Activated CD8-positive, alpha-beta T cell treated with anti-CD3 and anti-CD28 coated beads, Interleukin-2, amount 10 ng/mL, durations not matched to agents 7 days and 5 days (primary cell): ENCODE measurements at places on chromosomes 16 and 17. TPM values are rescaled to one million over a fixed set of nuclear protein-coding genes. Genes with fewer than 3 reads are reported as not detected.

- no peak overlapping the region for H3K27ac ChIP-seq
- H3K4me1 ChIP-seq: peaks cover 20% of the 10 kb centered on the region
- peaks cover 7% of the 10 kb centered on the region for H3K36me3 ChIP-seq
Observed at GRCh38 chr16:54283725-54284318, 2.8 kb downstream of the IRX3 start.

DNA sequence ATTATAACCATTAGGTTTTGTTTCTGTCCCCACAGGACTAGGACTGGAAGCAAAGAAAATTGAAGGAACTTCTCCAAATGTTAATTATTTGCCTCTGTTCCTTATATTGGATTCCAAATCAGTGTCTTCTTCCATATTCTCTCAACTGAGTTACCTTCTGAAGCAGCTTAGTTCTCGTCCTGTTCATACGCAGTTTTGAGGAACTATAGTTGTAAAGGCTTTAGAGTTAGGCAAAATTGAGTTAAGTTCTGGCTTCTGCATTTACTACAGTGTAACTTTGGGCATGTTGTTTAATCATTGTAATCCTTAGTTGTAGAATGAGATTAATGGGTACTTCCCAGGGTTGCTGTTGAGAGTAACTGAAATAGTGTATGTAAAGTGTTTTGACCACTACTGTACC lies 11.2 kb downstream of the CBFB start:
- no peak for DNase-seq
- H3K27ac ChIP-seq: no peak overlapping the region
- peaks cover 41% of the 10 kb centered on the region for H3K4me1 ChIP-seq
- no peaks in the 10 kb centered on the region for H3K27me3 ChIP-seq

DNA sequence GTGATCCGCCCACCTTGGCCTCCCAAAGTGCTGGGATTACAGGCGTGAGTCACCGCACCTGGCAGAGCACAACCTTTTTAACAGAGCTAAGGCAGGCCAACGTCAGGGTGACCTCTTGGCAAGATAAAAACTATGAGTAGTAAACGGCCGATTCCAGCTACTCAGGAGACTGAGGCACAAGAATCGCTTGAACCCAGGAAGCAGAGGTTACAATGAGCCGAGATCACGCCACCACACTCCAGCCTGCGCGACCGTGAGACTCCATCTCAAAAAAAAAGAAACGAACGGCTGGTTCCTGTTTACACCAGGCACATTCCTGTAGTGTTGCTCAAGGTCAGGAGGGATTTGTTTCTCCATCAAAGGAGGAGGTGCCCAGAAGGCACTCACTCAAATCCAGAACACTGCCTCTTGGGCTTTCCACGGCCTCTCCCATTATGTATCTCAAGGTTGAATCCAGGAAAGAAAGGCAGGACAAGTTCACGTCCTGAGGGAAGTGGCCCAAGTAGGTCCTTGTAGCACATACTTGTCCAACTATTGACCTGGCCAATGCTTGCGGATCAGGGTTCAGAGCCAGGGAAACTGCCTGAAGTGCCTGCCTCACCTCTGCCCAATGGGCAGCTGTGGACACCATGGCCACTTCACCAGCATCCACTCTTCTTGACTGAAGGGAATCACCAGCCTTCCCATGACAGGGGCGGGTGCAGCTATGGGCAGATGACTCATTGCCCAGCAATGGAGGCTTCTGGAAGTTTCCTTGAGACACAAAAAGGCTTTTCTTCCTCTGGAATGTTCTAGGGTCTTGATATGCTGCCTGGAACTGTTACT lies 13.5 kb downstream of the KNOP1 start:
- H3K27me3 ChIP-seq: no peaks in the 10 kb centered on the region
- no peaks in the 10 kb centered on the region for H3K4me1 ChIP-seq
- no peak overlapping the region for H3K27ac ChIP-seq
- no peak overlapping the region for H3K4me3 ChIP-seq
- peaks cover 56% of the 10 kb centered on the region for H3K36me3 ChIP-seq
- no peak for DNase-seq

- H3K27ac ChIP-seq: peak overlapping the region; percentile 71
- H3K27me3 ChIP-seq: no peaks in the 10 kb centered on the region
- DNase-seq: peak; percentile 74
Observed at GRCh38 chr16:89593841-89594240, 18.3 kb downstream of the CPNE7 start.

DNA sequence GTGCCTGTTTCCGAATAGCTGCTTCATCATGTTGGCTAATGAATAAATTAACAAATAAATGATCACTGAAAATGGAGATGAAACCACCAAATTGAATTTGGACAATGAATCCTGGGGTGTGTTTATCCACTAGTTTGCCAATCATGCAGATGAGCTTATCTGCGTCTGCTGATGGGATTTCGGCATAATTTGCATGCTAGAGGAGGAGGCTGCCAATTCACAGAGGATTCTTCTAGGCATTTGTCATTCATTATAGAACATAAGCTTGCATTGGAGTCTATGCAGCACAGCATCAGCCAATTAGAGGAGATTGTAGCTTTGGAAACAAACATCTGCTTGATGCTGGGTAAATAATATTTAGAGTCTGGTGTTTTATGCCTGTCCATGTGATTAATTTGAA lies 123.1 kb downstream of the NPIPB5 start:
- H3K36me3 ChIP-seq: no peaks in the 10 kb centered on the region
- peaks cover 6% of the 10 kb centered on the region for H3K27me3 ChIP-seq
- H3K27ac ChIP-seq: no peak overlapping the region
- no peaks in the 10 kb centered on the region for H3K4me1 ChIP-seq
- H3K4me3 ChIP-seq: no peak overlapping the region
- DNase-seq: no peak

DNA sequence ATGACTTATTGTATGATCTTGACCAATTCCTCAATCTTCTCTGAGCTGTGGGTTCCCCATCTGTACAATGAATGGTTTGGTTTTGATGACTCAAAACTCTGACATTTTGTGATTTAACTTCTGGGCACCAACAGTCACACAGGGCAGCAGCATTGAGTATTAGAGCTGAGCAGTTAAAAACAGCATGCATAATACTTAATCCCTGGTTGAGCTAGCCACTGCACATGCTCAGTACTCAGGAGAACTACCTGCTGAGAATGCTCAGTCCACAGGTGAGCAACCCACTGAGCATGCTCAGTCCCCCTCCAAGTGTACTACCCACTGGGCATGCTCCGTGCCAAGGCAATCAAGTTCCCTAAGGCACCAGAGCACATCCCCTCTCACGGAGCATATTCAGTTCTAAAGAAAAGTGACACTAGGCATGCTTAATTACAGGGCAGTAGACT lies 68.7 kb downstream of the AIPL1 start:
- no peak for DNase-seq
- no peak overlapping the region for H3K27ac ChIP-seq
- no peaks in the 10 kb centered on the region for H3K36me3 ChIP-seq
- H3K4me3 ChIP-seq: no peak overlapping the region

PRSS27 gene
- total RNA-seq: 1.0 TPM

SPEM2 gene
- not detected for total RNA-seq

DNA sequence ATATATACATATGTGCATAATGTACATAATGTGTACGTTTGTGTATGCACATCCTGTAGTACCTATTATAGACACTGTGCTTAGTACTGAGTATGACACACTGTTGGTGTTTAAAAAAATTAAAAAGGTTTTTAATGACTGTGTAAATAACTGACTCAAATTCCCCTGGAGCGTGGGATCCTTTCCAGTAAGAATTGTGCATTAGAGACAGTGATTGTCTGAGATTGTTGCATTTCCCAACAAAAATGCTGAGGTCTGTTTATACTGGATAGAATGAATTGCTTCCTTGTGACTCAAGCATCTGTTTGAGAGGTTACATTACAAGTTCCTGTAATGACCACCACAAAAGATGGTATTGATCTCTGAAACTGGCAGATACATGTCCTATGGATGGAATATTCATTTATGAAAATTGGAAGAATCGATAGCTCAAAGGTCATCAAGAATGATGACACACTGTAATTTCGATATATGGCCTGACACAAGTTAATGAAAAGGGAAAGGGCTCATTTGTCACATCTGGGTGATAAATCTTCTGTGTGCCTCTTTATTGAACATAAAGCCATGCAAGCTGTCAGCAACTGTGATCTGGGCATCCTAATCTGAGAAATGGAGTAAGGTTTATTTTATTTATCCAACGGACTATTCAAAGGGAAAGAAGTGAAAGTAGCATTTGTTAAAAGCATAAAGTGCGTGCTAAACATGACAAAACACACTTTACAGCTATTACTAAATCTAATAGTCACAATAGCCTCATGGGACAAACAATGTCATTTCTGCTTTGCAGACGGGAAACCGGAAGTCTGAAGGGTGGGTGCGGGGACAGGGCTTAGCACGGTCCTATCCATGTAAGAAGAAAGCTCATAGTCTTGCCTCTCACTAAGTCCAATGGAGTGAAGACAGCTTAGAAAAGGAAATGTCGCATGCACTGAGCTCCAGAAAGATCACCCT lies 228.8 kb downstream of the CDH11 start:
- H3K4me3 ChIP-seq: no peak overlapping the region
- H3K27ac ChIP-seq: no peak overlapping the region
- no peaks in the 10 kb centered on the region for H3K27me3 ChIP-seq
- no peak for DNase-seq
- H3K36me3 ChIP-seq: no peaks in the 10 kb centered on the region

- no peaks in the 10 kb centered on the region for H3K4me1 ChIP-seq
- H3K4me3 ChIP-seq: no peak overlapping the region
- peaks cover 3% of the 10 kb centered on the region for H3K36me3 ChIP-seq
- no peaks in the 10 kb centered on the region for H3K27me3 ChIP-seq
- no peak for DNase-seq
Observed at GRCh38 chr16:78249056-78249455, 149.6 kb downstream of the WWOX start.

KCNG4 gene
- not detected for total RNA-seq

DNA sequence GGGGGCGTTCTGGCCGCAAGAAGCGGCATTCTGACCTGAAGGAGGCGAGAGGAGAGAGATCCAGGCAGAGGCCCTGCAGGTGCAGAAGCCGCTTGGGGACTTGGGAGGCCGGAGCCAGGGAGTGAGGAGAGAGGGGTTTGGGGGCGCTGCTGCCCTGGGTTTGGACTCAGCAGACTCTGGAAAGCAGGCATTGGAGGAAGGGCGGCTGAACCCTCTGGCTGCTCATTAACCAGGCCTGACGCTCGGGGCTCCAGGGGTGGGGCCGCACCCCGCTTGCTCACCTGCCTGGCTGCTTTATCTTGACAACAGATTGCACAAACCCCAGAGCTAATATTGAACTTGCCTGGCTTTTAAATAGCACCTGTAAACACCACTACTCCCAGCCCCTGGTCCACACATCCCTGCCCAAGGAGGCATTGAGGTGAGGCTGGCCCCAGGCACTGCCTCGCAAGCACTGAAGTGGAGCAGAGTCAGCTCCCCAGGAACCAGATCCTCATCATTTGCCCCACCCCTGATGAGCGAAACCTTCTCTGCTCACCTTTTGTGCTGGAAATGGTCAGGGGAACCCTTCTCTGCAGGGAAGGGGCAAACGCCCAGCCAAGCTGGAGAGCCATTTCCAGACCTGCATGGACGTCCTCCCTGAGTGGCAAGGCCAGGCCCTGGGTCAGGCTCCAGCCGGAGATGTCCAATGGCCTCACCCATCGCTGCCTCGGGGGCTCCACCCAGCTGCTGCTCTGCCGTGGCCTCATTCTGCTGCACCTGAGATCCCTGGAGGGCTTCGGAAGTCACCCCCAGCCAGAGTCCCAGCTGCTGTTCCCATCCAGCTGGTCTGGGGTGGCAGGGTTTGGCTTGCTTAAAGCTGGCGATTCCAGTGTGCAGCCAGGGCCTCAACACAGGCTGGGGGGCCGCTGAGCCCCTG lies 190.2 kb upstream of the GSE1 start:
- no peak overlapping the region for H3K4me3 ChIP-seq
- peaks cover 3% of the 10 kb centered on the region for H3K27me3 ChIP-seq
- no peak overlapping the region for H3K27ac ChIP-seq
- DNase-seq: no peak
- no peaks in the 10 kb centered on the region for H3K36me3 ChIP-seq
- H3K4me1 ChIP-seq: peaks cover 3% of the 10 kb centered on the region

- no peaks in the 10 kb centered on the region for H3K36me3 ChIP-seq
- H3K4me1 ChIP-seq: peaks cover 9% of the 10 kb centered on the region
- H3K4me3 ChIP-seq: no peak overlapping the region
- DNase-seq: no peak
- H3K27me3 ChIP-seq: peaks cover 13% of the 10 kb centered on the region
Observed at GRCh38 chr17:31838636-31839225, 20.3 kb downstream of the COPRS start.

GRCh38 chr17:58537266-58537665 lies 22.8 kb upstream of the MTMR4 start:
- H3K4me1 ChIP-seq: no peaks in the 10 kb centered on the region
- no peaks in the 10 kb centered on the region for H3K36me3 ChIP-seq
- peaks cover 38% of the 10 kb centered on the region for H3K27me3 ChIP-seq
- H3K4me3 ChIP-seq: no peak overlapping the region

NXPH3 gene
- not detected for total RNA-seq

GRCh38 chr17:7259555-7259889 lies 2.8 kb downstream of the CLDN7 start:
- peaks cover 25% of the 10 kb centered on the region for H3K36me3 ChIP-seq
- no peak overlapping the region for H3K27ac ChIP-seq
- H3K27me3 ChIP-seq: peaks cover 23% of the 10 kb centered on the region
- DNase-seq: no peak
- H3K4me3 ChIP-seq: no peak overlapping the region
- H3K4me1 ChIP-seq: peaks cover 37% of the 10 kb centered on the region

DNA sequence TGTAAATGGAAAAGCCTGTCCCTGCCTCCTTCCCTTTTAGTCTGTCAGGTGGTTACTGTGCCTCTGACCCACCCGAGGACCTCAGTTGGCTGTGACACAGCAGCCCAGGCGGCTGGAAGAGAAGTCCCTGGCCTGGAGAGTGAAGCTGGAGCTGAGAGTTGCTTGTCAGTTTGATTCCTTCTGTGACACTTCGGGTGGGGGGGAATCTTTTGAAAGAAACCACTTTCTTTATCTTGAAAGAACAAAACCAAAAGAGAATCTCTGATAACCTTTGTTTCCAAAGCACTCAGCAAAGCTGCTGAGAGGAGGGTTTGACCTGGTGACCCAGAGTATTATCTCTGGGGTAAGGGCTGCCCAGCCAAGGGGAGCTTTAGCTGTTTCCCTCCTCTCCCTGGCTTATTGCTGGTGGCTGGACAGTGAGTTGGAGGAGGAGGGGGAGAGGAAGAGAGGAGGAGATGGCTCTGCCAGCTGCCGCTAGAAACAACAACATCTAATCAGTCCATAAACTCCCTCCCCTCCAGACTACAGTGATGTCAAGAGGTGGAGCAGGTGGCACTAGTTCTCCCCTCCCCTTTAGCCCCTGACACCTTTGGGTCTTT lies 34.0 kb downstream of the YPEL2 start:
- H3K4me1 ChIP-seq: peaks cover 72% of the 10 kb centered on the region
- peak overlapping the region; percentile 29 for H3K4me3 ChIP-seq
- H3K27me3 ChIP-seq: no peaks in the 10 kb centered on the region

GRCh38 chr16:2819179-2819938 lies 2.3 kb downstream of the PRSS21 start:
- H3K4me3 ChIP-seq: no peak overlapping the region
- H3K27ac ChIP-seq: no peak overlapping the region
- H3K27me3 ChIP-seq: no peaks in the 10 kb centered on the region
- DNase-seq: no peak
